ENCODE measurements at places on chromosomes 16 and 17.
A peak's percentile ranks its signal among the peaks of the same experiment; 100 is the strongest.

GRCh38 chr17:20243524-20243923 is 223.8 kb downstream of the LGALS9B start:
- no peak for DNase-seq

DNA sequence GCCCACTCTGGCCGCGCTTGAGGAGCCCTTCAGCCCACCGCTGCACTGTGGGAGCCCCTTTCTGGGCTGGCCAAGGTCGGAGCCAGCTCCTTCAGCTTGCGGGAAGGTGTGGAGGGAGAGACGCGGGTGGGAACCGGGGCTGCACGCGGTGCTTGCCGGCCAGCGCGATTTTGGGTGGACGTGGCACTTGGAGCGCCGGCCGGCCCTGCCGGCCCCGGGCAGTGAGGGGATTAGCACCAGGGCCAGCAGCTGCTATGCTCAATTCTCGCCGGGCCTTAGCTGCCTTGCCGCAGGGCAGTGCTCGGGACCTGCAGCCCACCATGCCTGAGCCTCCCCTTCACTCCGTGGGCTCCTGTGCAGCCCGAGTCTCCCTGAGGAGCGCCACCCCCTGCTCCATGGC is 9.9 kb upstream of the ATP1B2 start:
- DNase-seq: no peak

DNA sequence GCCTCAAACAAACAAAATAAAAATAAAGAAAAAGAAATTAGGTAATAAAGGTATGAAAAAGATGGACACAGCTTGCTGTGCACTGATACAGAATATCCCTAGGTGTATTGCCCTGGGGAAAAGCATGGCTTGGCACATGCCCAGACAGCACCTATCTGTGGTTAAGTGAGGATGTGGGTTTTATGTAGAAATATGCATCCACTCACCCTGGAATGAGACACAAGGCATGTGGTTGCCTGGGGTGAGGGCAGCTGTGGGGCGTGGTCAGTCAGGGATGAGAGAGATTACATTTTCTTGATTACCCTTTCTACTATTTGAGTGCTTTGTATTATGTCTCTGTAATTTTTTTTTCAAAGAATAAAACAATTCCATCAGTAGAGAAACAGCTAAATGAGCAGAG is 6.9 kb downstream of the PLLP start:
- DNase-seq: no peak

GRCh38 chr17:50802609-50803571 is 32.5 kb upstream of the WFIKKN2 start:
- DNase-seq: no peak

DNA sequence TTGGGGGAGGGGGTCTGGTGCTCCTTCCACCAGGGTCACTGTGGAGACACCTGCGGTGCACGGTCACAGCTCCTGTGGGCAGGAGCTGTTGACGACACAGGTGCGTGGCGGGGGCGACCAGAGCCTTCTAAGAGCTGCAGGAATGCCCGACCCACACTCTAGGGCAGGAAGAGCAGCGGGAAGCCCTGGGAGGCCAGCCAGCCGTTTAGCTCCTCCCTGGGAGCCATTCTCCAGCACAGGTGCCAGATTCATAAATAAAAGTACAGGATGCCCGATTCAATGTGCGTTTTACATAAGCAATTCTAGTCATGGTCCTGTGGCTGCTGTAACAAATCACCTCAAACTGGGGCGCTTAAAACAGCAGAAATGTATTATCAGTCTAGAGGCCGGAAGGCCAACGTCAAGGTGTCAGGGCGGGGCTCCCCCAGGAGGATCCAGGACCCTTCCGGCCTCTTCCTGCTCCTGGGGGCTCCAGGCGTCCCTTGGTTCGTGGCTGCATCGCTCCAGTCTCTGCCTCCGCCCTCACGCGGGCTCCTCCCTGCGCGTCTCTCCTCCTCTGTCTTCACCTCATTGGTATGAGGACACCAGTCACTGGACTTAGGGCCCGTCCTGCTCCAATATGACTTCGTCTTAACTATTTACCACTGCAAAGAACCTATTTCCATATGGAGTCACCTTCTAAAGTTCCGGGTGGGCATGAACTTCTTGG is 155.4 kb downstream of the FOXL1 start:
- no peak for DNase-seq

DNA sequence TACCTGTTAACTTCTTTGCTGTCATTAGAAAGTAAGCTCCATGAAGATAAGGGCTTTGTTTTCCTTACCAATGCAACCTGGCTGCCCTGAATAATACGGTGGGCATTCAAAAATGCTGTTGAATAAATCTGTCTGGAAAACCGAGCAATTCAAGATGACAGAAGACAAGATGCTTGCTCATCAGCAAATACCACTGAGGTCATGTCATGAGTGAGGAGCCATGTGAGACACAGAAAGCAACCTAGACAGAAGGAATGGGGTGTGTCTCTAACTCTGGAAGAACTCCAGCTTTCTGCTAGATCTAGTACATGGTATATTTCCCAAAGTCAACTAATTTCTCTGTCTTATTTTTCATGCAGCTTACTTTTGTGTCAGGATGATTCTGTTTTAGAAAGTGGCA is 64.2 kb downstream of the STH start:
- DNase-seq: no peak

DNA sequence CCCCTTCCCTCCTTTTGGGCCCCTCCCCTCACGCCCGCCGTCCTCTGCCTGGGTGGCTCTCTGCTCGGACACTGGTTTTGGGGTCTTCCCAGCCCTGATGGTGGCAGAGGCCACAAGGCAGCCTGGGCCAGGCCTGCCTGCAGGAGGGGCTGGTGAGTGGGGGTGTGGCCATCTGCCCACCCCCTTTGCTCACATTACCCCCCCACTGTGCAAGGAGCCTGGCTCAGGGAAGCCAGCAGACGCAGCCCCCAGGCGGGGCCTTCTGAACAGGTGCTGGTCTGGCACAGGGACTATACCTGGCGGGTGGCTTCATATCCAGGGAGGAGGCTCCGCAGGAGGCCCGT is 10.7 kb upstream of the ZFPM1 start:
- DNase-seq: no peak

DNA sequence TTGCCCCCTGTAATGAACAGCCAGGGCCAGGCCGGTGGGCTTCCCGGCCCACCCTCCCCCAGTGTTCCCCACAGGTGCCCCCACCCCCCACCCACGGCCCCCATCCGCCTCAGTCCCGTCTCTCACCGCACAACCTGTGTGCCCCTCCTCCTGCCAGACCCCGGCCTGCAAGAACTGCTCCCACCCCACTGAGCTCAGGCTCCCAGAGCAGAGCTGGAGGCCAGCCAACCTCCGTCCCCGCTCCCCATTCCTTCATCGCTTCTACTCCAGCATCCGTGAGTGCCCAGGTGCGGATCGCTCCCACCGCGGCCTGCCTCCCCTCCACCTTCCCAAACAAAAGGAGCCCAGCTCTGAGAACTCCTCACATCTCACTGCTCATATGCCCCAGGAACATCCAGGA is 4.2 kb downstream of the MVD start:
- no peak for DNase-seq

GRCh38 chr16:76311260-76311659 is 34.1 kb downstream of the CNTNAP4 start:
- no peak for DNase-seq

DNA sequence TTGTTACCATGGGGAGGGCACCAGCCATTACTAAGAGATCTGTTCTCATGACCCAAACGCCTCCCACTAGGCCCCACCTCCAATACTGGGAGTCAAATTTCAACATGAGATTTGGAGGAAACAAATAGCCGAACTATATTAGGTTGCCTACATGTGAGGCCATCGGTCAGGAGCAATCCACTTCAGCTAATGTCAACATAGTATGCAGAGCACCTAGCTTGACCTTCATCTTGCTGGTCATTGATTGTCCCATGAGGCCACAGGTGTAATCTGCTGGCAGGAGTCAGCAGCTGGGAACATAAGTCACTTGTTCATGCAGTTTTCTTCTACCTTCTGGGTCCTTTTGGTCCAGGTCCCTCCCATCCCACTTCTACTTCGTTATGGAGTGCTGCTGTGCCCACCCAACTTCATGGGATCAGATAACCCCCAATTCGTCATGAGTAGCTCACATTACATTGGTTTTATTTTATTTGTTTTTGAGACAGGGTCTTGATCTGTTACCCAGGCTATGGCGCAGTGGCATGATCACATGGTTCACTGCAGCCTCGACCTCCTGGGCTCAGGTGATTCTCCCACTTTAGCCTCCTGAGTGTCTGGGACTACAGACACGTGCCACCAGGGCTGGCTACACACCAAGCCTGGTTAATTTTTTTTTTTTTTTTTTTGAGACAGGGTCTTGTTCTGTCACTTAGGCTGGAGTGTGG is 5.9 kb upstream of the KPNA2 start:
- DNase-seq: no peak

GRCh38 chr16:84931506-84931905 is 79.8 kb downstream of the ZDHHC7 start:
- no peak for DNase-seq

DNA sequence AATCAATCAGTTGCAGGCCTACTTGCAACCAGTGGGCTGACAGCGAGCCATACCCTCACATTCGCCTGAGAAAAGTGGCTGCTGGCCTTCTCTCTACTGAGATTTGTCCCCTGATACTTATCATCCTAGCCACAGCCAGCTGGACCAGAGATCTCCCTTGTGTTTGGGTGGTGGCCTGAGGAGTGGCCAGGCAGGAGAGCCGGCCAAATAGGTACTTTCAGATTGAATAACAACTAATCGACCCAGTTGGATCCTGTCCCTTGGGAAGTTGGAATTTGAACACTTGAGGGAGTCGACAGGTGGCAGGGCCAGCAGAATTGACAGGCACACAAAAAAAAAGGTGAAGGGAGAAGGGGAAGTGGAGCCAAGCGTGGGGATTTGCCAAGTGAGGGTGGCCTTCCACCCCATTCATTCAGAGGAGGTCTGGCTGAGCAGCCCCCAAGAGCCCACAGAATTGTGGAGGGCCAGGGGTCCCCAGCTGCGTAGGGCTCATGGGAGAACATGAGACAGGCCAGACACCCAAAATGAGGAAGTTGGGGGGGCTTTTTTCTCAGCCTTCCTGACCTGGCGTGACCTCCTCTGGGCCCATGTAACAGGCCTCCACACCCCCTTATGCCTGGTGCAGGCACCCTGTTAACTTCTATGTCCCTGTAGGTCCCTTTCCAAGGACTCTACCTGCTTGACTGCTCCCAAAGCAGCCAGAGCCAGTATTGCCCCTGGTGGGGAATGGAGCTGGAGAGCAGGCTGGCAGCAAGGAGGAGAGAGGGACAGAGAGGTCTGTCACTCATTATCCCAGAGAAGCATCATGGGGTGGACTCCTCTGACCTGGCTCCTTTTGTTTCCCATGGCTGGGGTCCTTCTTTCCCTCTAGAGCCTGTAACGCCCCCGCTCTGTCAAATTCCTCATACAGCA is 2.9 kb upstream of the RANGRF start:
- no peak for DNase-seq

GRCh38 chr16:35733971-35734702 is 2274.7 kb downstream of the TP53TG3F start:
- DNase-seq: no peak

DNA sequence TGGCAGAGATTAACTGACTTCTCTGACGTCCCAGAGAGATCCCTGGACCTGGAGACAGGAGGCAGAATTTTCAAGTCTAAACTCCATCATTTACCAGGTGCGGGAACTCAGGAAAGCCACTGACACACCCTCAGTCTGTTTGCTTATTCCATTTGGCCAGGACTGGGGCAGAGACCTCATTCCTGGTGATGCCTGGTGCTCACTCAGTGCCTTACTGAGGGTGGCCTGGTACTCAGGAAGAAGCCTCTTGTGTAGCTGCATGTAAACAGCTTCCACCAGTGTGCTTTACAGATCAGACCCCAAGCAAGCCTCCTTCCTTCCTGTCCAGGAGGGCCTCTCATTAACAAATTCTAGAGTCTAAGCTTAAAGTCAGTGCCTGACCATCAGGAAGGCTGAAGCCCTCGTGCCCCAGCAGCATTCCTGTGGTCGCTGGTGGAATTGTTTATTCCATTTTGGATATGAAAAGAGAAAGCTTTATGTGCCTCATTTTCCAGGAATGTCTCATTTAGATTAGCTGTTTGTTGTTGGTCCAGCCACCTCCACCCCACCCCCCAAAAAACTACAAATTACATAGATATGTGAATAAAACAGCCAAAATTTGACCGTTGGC is 236.1 kb upstream of the CDH5 start:
- DNase-seq: no peak

GRCh38 chr17:19302791-19303331 is 59.7 kb downstream of the B9D1 start:
- DNase-seq: no peak

GRCh38 chr16:67531247-67531646 is 2.6 kb downstream of the RIPOR1 start:
- no peak for DNase-seq

- DNase-seq: no peak
Observed at GRCh38 chr17:55845385-55845784, 94.5 kb downstream of the PCTP start.

- DNase-seq: no peak
Observed at GRCh38 chr17:9174779-9175574, 153.7 kb downstream of the NTN1 start.

DNA sequence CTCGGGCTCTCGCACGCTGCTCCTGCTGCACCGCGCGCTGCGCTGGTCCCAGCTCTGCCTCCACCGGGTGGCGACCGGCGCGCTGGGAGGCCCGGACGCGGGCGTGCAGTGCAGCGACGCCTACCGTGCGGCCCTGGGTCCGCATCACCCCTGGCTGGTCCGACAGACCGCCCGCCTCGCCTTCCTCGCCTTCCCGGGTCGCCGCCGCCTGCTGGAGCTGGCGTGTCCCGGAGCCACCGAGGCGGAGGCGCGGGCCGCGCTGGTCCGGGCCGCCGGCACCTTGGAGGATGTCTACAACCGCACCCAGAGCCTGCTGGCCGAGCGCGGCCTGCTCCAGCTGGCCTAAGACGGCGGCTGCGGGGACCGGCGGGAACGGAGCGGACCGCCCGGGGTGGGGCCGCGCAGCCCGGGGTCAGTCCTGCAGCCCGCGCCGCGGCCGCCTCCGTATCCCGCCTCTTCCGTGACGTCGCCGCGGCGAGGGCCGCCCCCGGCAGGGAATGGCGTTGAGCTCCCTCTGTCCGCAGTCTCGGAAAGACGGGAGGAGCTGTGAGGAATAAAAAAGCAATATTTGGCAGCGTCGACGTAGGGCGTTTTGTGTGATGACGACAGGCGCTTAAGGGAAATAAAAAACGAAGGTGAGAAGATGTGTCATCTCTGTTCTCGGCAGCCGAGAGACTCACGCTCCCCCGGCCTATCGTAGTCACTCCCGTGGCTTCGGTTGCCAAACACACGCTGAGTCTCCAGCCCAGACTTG is 1.4 kb downstream of the GLTPD2 start:
- peak; percentile 58 for DNase-seq

DNA sequence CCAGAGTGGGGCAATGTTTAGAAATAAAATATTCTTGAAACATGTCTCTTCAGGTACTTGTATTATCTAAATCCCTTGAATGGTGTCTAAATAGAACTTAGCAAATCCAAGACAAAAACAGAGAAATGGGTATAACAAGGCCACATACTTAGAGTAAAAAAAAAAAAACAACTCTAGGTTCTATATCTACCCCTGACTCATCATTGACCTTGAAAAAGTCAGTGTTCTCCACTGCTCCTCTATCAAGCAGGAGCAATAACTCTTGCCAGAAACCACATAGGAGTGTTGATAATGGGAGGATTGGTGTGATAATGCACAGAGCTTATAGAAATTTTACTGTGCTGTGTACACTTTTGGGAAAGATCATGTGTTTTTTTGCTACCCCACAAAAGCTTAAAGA is 296.6 kb upstream of the PMFBP1 start:
- no peak for DNase-seq

- DNase-seq: no peak
Observed at GRCh38 chr16:81752225-81752875, 26.7 kb upstream of the PLCG2 start.

Measured in stimulated activated CD8-positive, alpha-beta memory T cell treated with anti-CD3 and anti-CD28 coated beads, Interleukin-15, amount 100 ng/mL, for 24 hours (primary cell).